Left lung (tissue), 14 donors: ENCODE measurements at places on chromosomes 1 and 21. TPM values are rescaled to one million over a fixed set of nuclear protein-coding genes. Genes with fewer than 3 reads are reported as not detected.

Gene OR2T2
- not detected for total RNA-seq

Gene TRIM67
- not detected for total RNA-seq

Gene POLR3GL
- 20.8 TPM for total RNA-seq

Gene RGSL1
- not detected for total RNA-seq

Gene FMO2
- 33.9 TPM for total RNA-seq

Gene COL18A1
- total RNA-seq = 64.8 TPM

Gene PGLYRP4
- total RNA-seq = not detected

Gene CFHR4
- not detected for total RNA-seq

Gene EDEM3
- total RNA-seq = 42.8 TPM

Gene ZNF593OS
- total RNA-seq = not detected

Gene FCN3
- 487 TPM for total RNA-seq

Gene GBP6
- total RNA-seq = 0.73 TPM

Gene COPA
- total RNA-seq = 181 TPM

Gene KCNJ9
- not detected for total RNA-seq

Gene TTLL7
- total RNA-seq = 13.7 TPM

- no peak for DNase-seq
Observed at GRCh38 chr1:210905944-210906453, 227.9 kb downstream of the KCNH1 start.

GRCh38 chr1:41626146-41626545 is 141.7 kb upstream of the EDN2 start:
- no peak for DNase-seq

DNA sequence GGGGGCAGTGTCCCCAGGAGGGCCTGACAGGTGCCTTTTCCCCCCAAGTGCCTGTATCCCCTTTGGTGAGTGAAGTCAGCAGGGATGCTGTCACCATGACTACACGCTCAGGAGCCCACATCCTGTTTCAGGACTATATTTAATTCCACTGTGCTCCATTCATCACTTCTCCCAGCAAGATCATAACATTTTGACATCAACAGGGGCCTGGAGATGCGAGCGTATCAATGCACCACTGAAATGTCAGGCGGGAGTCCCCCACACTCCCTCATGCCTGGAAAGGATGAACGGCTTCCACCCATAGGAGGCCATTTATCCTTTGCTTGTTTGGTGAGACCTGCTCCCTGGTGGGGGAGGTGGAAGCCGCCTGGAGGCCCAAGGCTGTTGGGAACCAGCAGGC is 119.1 kb downstream of the PTPRU start:
- DNase-seq = no peak

DNA sequence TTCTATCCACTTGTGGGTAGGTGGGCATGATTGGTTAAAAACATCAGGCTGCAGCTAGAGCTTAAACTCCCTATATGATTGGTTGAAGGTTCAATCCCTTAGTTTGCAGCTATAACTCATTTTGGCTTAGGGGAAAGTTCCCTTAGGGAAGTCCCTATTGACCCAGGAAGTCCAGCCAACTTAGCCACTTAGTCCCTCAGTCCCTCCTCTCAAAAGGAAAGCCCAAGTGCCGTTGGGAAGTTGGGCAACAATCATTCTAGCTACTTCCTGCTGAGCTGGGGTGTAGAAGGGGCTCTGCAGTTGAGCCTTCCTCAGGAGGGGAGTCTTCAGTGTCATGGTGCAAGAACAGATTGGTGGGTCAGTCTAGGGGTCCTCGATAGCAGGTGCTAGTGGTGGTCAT is 12.2 kb downstream of the MSTO1 start:
- DNase-seq = no peak

- DNase-seq = no peak
Observed at GRCh38 chr1:183730107-183730724, 74.7 kb upstream of the RGL1 start.

DNA sequence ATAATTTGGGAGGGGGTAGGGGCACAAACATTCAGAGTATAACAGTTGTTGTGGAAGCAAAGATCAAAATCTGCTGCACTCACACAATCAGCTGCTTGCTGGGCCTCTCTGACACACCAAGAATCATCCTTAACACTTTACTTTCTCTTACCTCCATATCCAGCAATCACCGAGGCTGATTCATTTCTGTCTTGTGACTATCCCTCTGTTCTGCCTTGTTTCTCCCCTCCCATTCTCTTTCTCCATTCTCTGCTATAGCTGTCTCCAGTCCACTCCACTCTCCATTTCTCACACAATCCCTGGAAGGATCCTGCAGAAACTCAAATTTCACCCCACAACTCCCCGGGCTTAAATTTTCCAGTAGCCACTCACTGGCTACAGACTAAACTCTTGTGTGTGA is 91.8 kb upstream of the NGF start:
- no peak for DNase-seq

GRCh38 chr1:63014267-63014666 is 230.3 kb downstream of the ATG4C start:
- no peak for DNase-seq

DNA sequence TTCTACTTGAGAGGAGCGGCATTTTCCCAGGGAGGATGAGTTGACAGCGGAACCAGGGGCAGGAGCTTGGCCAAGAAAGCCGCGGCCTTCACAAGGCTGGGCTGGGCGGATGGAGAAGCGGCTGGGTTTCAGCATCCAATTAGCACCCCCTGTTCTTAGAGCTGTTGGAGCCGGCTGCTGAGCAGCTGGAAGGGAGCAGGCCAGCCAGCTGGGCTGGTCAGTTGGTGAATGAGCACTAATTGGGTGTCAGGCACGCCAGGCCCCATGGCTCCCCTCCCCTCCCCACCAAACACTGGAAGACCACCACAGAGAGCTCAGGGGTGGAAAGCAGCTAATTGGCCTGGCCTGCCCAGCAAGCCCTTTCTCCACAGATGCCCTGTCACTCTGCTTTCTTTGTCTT is 245.6 kb downstream of the RRAGC start:
- peak; percentile 70 for DNase-seq

GRCh38 chr1:7334475-7335035 is 436.5 kb upstream of the VAMP3 start:
- DNase-seq = no peak

DNA sequence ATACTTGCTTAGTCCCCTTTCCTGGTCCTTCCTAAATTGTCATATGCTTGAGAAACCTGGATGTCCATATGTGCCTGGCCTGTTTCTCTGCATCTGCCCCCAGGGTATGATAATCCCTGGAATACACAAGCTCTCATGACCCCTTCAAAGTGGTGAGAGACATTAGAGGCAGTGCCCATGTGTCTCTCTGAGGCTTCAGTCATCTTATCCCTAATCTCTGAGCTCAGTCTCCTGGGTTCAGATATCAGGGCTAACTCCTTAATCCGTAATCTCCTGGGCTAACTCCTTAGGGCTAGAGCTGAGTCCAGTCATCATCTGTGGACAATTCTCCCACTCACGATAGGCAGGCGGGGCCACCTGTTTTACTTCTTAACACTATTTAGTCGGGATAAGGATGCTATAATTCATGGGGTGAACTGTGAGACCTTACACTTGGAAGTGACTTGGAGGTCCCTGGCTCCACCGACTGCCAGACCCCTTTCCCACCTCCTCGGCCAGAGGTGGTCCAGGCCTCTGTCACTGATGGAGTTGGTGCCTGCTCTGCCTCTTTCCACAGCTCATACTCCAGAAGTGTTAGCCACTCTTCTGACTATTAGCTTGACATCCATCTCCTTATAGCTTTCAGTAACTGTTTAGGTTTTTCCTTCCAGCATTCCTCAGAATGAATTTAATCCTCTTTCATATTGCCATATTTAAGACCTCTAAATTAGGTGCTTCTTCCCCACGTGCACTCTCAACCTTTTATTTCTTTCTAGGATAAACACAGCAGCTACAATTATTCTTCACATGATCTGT is 22.7 kb downstream of the CCN1 start:
- peak; percentile 28 for DNase-seq

DNA sequence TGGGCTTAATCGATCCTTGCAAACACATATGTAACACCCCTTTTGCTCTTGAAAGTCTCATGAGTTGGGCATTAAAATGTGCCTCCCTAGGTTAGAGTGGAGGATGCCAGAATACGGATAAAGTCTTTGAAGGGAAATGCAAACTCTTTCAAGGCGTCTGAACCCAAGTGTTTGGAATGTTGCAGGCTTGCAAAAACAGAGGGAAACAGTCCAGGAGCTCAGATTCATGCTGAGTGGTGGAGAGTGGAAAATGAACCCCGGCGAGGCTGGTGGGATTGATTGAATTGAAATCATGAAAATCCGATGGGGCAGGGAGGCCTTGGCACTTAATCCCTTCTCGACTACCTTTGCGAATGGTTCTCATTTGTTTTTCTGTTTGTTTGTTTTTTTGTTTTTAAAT is 175.5 kb downstream of the PGBD5 start:
- no peak for DNase-seq

DNA sequence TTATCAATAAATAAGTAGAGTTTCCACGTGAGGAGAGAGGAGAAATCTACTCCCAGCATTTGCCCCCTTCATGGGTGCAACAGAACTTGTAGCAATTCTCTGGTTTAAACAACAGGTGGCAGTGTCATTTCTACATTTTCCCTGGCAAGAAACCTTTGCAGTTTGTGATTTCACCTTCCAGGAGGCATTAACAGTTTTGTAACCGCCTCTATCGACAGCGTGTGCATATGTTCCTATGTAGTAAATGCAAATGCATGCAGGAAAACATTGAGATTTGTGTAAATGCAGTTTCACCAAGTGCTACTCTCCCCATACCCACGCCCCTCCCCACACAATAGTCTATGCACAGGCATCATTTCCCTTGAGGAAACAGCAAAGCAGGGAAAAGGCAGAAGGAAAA is 494.7 kb downstream of the SMYD3 start:
- no peak for DNase-seq

GRCh38 chr1:79197421-79197820 is 190.9 kb upstream of the ADGRL4 start:
- no peak for DNase-seq

- DNase-seq = no peak
Observed at GRCh38 chr1:26697431-26697977, 1.7 kb downstream of the ARID1A start.

DNA sequence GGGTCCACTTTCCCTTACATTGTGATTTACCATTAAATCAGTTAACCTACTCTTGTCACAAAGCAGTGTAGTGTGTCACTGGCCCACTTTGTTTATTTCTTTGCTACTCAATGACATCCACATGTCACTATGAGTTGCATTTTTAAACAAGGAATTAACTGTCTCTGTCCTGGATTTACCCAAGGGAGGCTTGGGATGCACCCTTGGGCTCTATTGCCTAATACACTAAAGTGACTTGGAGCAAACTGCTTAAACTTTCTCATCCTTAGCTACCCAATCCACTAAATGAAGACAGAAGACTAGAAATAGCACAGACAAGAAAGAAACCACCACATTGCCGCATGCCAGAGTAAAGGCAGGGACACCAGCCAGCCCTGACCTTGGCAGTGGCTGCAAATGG is 136.2 kb upstream of the TIAM1 start:
- DNase-seq = no peak

DNA sequence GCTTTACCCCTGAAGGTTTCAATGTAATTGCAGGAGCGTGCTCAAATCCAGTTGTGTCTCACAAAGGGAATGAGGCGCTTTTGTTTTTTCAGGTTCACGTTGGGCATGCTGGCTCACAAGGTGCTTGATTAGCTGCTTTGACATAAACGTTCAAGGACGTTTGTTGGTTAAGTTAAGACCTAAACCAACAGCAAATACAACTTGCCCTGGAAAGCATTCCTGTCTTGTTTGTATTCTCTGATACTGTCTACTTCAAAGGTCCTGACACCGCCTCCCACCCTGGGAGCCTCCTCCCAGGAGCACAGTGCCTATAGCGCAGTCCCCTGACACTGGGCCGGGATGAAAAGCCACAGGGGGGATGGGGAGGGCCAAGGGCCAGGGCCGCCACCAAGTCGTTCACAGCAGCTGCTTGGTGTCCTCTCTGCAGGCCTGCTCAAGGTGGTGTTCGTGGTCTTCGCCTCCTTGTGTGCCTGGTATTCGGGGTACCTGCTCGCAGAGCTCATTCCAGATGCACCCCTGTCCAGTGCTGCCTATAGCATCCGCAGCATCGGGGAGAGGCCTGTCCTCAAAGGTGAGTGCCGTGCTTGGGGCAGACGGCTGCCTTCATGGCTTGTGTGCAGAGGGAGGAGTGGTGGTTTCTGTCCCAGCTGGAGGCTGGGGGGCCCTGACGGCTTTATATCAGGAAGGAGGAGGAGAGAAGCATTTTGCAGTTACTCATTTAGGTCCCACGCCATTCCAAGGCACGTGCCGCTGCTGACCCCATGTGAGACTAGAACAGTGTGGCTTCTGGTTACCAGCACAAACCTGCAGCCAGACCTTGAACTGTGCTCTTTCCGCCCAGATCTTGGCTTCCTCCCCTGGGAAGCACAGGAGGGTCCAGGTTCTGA is 6.1 kb downstream of the FAM3B start:
- no peak for DNase-seq

- no peak for DNase-seq
Observed at GRCh38 chr1:89288051-89288340, 15.3 kb upstream of the GBP5 start.

- DNase-seq = no peak
Observed at GRCh38 chr1:119286587-119287181, 81.9 kb upstream of the HAO2 start.

DNA sequence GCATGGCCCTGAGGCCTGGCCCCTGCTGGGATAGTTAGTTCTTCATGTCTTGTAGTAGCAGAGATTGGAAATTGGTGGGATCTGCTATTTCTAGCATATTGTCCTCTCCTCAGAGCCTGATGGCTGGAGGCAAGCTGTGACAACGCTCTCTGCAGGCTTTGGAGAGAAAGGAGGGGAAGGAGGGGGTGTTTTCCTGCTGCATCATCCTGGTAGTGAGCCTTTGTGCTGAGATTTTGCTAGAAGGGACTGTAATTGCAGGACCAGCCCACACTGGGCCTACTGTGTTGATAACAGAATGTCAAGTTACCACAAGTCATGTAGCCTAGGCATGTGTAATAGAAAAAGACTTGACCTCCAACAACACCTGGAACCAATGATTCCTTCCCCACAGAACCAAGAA is 351.0 kb downstream of the SIPA1L2 start:
- no peak for DNase-seq

GRCh38 chr21:44054710-44055109 is 42.6 kb downstream of the TRAPPC10 start:
- DNase-seq = no peak

DNA sequence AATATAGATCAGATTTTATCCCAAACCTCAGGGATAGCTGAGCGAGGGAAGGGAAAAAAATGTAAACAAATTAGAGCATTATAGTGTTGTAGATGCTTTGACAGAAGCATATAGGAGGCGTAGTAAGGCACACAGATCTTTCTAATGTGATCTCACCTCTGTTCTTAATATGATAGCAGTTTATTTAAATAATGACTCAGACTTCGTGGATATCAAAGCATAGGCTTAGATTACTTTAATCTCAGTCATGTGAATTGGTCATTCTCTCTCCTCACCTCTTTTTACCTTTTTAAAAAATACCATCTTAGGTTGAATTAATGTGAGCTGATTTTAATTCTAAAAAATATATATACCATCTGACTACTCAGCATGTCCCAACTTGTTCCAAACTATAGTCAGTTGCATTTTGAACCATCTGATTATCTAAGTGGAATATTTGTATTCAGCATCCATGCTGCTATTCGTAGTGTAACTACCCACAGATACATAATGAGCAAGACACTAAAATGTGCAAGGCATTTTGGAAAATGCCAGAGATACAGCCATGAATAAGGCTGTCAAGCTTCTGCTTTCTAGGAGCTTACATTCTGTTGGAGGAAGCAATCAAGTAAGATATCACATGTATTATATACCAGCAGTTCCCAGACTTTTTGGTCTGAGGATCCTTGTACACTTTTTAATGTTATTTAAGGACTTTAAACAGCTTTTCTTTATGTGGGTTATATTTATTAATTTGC is 76.7 kb downstream of the OSBPL9 start:
- DNase-seq = peak; percentile 3

GRCh38 chr1:160414881-160415280 is 14.5 kb downstream of the VANGL2 start:
- DNase-seq = no peak
